ENCODE measurements at places on chromosomes 6 and 20.

GRCh38 chr6:161366301-161366923, 92.6 kb upstream of the AGPAT4 start:
- no peak for DNase-seq

GRCh38 chr20:10286356-10286755, 67.7 kb downstream of the SNAP25 start:
- DNase-seq: no peak

GRCh38 chr6:43036712-43037111, 15.3 kb downstream of the RRP36 start:
- no peak for DNase-seq

DNA sequence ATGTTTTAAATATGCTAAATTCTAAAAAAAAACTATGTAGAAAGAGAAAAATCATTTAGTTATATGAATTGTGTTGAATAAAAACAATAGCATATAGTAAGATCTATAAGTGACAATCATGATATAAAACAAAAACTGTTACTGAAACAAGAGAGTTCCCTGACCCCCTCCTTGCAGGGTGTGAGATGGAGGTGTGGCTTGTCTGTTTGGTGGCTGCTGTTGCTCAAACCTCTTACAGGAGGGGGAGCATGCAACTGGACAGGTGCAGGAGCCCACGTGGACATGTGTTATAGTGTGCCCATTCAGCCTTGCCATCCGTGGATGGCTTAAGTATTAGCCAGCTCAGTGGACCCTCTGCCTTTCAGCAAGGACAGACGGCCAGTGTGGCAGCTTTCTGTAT, 206.7 kb downstream of the MOXD1 start:
- no peak for DNase-seq

DNA sequence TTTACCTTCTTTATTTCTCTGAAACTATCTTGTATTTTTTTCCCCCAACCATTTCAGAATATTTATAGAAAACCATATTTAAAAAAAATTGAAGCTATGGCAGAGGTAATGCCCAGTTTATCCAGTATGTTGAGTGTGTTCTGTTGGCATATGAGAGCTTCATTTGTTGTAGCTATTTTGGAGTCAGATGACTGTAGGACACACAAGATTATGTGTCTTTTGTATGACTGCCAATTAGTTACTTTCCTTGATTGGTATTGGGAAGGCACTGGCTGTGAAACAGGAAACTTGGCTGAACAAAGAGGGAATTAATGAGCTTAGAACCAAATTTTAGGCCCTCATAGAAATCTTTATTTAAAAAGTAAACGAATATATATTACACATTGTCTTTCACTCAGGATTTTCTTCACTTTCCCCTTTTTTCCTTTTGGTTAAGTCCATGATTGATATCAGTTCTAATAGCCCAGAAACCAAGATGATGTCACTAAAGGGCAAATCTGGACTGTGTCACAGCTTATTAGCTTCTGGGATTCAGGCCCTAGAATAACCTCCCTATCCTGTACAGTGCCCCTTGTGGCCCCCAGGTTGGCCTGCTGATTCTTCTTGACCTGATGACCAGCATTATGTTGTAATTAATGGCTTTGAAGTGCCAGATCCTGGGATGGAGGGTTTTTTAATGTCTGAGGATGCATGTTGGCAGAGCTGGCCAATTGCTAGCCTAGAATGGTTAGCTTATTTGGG, 10.1 kb downstream of the CDC5L start:
- DNase-seq: no peak

DNA sequence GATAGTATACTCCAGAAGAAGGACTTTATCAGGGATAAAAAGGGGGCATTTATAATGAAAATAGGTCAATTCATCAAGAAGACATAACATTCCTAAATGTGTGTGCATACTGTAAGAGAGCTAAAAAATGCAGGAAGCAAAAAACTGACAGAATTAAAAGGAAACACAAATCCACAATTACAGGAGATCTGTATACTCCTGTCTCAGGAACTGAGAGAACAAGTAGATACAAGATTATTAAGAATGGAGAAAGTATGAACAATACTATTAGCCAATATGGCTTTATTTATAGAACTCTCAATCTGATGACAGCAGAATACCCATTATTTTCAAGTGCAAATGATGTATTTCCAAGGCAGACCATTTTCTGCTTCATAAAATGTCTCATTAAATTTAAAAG, 167.7 kb upstream of the BMP5 start:
- no peak for DNase-seq

DNA sequence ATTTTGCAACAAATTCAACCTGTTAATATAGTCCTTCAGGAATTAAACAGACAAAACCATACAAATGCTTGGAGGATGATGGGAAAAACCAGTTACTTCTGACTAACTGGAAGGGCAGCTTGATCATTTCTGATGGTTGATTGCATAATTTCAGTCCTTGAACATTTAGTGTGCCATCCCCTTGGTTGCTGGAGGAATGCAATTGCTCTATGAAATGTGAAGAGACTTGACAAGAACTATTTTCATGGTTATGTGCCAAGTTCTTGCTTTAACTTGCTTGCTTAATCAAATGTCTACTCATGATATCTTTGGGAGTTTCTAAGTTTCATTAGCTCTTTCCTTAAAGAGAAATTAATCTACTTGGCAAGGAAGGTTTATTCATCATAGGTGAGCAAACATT, 45.2 kb downstream of the ANKEF1 start:
- no peak for DNase-seq

DNA sequence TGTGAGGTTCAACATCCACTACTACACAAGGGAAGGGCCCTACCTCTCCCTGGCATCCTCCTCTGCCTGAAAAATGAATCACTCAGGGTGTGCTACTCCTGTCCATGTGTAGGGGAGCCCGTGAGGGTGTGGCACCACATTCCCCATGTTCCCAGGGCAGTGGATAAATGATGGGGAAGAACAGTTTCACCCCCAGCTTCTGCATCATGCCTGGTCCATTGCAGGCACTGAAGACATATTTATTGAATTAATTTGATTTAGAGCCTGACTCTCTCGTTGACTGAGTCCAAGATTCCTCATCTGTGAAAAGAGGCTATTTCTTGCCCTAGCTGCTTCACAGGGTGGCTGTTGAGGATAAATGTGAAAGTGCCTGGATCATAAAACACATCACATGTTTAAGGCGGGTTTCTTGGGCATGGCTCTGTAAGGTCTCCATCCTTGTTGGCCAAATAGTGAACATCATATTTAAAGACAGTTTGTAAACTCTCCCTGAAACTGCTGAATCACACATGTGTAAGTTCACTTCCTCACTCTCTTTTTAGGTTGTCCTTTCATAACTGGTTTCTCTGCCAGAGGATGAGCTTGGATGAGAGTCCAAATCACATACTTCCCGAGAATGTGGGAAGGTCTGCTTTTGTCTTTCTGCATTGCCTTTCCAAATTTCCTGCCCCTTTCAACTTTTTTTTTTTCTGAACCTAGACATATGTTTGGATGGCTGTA, 79.7 kb upstream of the FYN start:
- no peak for DNase-seq

DNA sequence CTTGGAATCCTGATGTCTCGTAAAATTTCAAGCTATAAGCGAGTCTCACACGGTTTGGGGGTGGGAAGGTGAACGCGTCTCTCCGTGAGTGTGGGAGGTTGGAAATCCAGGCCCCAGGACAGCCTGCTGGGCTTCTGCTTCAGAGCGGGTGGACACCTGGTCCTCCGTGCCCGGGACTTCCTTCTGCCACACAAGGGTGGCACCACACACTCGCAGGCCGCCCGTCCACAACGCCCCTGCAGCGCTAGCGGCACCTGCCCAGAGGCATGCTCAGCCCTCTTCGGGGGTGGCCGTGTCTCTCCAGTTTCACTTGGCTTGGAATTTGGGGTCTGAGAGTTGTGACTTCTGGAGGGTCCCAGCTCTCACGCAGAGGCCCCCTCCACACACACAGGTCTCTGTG, 151.9 kb downstream of the PHACTR3 start:
- DNase-seq: no peak

DNA sequence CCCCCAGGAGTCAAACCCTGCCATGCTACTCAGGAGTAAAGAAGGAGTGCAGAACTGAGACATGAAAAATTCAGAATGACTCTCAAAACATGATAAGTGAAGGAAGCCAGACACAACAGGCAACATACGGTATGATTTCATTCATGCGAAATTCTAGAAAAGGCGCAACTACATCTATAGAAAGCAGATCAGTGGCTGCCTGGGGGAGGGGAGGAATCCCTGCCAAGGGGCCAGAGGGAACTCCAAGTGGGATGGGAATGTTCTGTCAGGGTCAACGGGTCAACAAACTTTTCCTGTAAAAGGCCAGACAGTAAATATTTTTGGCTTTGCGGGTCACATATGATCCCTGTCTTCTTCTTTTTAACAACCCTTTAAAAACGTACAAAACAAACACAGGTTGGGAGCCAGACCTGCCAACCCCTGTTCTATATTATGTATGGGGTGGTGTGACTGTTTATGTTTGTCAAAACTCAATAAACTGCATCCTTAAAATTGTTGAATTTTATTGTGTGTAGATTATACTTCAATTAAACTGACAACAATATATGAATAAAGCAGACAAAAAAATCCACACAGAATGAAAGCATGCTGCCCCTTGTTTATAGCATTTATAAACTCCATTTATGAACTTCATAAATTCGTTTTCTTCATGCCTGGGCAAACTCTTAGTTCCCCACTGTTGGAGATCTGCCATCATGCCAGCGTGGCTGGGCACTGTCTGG, 56.6 kb upstream of the TRAF3IP2 start:
- DNase-seq: no peak

DNA sequence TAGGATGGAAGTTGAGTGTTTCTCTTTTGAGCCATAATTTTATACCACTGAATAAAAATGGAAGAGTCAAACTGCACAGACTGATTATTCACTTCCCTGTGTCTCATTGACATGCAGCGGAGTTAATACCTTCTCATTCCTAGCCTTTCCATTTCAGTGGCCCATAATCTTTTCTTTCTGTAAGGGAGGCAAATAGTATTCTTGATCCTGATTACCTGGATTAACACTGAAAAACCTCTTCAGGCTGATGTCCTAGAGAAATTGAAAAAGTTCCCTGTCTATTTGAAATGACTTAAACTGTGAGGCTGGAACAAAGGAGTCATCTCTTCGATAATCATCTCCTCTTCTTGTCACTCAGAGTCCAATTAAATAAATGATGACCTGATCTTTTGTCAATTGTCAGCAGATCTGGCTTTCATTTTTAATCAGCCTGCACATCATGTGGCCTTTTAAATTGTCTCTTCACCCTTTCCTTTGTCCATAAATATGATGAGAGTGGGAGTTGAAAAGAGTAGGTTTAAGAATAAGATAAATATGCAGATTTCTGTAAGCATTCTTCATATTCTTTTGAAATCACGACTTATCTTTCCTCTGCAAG, 713.0 kb downstream of the EPM2A start:
- no peak for DNase-seq

DNA sequence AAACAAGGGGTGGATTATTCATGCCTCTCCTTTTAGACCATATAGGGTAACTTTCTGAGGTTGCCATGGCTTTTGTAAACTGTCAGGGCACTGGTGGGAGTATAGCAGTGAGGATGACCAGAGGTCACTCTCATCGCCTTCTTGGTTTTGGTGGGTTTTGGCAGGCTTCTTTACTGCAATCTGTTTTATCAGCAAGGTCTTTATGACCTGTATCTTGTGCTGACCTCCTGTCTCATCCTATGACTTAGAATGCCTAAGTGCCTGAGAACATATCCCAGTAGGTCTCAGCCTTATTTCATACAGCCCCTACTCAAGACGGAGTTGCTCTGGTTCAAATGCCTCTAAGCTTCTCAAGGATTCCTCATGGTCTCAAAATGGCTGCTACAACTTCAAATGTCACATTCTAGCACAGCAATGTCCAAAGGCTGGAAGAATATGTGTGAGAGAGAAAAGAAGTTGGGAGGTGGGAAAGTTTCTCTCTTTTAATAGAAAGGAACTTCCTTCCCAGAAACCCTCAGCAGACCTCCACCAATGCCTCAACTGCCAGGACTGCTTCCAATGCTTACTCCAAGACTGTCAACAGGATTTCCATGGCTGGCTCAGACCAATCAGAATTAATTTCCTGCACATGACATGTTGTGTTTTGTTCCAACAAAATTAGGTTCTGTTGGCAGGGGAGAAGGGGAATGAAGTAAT, 46.6 kb upstream of the SLC9A8 start:
- DNase-seq: no peak

DNA sequence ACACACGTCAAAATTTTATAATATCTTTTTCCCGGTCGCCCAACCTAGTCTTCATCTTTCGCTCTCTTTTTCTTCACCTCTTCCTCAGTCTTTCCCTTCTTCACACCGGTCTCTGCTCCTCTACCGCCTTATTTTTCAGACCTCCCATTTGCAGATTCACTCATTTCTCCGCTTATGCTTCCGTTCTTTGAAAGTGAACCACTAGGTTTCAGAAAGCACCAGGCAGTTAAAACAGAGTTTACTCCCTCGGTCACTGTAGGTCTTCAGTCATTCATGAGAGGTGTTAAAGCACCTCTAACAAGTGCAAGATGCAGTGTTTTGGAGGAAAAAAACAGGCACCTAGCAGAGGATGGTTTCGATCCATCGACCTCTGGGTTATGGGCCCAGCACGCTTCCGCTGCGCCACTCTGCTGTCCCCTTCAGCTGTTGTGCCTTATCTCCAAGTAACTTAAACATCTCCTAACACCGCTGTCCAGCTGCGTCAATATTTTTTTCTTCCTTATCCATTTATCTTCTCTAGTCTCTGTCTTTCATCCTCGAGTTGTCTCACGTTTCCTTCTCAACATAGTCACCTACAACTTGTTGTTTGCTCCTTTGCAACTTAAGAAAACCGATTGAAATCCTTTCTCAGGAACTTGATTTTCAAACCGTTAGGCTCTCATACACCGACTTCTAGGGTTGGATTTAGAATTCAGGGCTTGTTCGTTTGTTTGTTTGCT, 119.7 kb upstream of the ZNF184 start:
- DNase-seq: no peak

DNA sequence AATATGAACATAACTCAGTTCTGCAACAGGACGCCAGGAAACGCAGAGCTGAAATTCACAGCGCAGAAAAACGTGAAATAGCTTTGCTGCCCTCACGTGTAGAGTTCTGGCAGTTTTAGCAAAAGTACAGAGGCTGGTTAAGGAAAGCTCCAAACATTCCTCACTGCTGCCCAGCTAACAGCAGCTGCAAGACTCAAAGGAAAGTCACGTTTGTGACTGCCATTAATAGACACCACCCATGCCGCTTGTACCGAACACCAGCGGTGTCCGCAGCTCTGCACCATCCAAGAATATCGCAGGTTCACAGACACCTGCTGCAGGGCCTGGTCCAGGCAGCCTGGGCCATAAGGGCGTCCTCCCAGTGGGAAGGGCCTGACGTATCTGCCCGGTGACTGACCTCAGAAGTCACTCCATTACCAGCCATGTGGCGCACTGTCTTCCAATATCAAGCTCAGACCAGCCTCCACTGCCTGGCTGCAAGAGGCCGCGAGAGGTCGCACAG, 61.4 kb downstream of the WDR27 start:
- no peak for DNase-seq

- peak; percentile 55 for DNase-seq
These were observed 2.0 kb upstream of the SLC29A1 start for GRCh38 chr6:44221291-44221960.

DNA sequence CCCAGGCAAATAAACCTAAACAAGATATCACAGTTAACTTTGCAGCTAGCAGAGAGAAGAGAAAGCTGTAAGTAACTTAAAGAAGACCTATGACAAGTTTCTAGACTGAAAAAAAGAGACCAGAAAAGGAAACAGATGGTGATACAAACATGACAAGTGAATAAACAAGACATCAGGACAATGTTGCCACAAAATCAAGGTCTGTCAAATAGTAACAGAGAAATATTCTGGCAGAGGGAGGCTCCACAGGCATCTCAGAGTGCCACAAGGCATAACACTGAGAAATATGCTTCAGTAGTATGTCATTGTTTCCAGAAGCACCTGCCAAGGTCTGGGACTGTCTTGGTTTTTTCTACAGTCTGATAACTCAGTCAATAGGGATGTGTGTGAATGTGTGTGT, 332.2 kb downstream of the KHDRBS2 start:
- DNase-seq: no peak

All from activated T-helper 1 cell treated with anti-CD3 and anti-CD28 coated beads, Interleukin-2, amount 50 U/mL, for 16 hours (primary cell).